ENCODE measurements at places on chromosomes 7 and 10.
A peak's percentile ranks its signal among the peaks of the same experiment; 100 is the strongest.

DNA sequence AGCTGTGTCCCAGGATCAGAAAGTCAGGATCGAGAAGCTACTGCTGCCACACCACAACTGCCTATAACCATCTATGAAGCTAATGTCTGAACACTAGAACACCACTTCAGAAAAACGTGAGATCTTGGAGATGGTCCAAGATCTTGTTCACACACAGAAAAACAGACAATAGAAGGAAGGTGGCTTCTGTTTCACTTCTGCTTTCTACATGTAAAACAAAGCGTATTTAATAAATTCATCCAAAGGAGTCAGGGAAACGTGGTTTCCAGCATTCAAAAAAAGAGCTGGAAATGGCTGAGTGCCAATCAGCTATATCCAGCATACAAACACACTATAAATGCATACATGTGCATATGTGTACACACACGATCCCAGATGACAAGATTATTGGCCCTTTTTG, 70.2 kb upstream of the CCDC71L start:
- DNase-seq = no peak

DNA sequence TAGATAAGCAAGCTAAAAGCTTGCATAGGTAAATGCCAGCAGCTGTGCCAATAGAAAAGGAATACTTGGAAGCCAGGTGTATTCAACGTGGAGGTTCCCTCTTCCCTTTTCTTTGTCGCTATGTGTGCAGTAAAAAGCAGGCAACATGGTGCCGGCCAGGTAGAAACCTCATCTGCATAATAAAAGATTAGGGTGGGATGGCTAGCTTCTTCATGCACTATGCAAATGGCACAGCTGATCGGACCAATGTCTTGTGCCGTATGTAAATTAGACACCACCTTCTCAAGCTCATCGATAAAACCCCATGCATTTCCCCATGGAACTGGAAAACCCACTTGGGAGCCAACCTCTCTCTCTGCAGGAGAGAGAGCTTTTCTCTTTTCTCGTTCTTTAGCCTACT, 150.9 kb upstream of the FOXK1 start:
- no peak for DNase-seq

DNA sequence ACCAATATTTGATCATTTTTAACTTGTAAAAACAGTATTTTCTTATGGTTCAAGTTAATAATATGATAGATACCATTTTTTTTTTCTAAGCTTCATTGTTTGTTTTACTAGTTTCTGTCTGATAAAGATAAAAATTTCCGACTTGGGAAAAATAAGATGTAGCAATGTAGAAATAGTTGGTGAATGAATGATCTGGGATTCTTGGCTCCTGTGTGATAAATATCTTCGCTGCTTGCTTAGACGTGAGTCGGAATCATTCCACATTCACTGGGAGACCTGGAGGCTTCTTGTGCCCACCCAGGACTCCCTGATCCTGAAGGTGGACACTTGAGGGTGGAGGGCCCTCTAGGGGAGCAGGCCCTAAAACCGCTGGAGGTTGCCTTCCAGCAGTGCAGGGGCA, 47.9 kb downstream of the EXOC4 start:
- no peak for DNase-seq

DNA sequence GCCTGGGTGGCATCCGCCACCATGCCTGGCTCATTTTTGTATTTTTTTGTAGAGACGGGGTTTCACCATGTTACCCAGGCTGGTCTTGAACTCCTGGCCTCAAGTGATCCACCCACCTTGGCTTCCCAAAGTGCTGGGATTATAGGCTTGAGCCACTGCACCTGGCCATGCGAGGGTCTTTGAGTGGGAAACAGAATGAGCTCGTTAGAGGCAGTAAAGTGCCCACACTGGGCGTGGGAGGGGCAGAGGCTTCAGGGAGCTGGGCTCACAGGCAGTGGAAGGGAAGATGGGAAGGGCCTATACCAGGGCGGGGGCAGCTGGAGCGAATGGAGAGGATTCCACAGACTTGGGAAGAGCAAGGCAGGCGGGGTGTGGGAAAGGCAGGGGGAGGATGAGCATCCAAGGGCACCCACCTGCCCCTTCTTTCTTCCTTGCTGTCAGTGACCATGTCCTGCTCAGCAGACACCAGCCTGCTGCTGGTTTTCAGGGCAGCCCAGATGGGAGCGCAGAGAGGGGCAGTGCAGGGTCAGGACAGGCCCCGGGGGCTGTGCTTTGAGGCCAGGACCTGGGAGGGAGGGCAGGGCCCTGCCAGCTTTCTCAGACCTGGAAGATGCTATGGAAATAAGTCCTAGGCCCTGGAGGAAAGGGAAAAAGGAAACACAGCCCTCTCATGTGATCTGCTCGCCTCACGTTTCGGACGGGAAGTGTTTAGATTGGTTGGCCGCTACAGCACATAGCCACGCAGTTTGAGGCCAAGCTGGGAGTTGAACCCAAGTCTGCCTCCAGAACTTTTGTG, 4.2 kb downstream of the FZD9 start:
- no peak for DNase-seq

GRCh38 chr10:103676058-103676785, 179.2 kb downstream of the SH3PXD2A start:
- no peak for DNase-seq

- DNase-seq = no peak
These were observed 15.6 kb upstream of the CRHR2 start for GRCh38 chr7:30697719-30698460.

- DNase-seq = no peak
These were observed 183.9 kb downstream of the HECW1 start for GRCh38 chr7:43296306-43296705.

DNA sequence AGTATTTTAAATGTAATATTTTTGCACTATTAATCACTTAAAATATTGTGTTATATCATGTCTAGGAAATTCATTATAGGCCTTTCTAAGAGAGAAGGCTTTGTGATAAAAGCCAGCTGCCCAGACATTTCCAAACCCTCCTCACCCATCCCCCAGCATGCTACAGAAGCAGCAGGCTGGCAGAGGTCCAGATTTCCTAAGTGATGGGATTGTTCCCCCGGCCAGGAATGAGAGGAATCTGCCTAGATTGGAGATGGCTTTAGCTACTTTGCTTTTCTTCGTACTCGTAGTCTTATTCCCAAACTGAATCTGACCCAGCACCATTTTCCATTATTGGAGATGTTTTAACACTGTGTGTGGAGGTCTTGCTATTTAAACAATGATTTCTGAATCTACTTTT, 29.4 kb downstream of the CDK14 start:
- DNase-seq = peak; percentile 4

- peak; percentile 53 for DNase-seq
These were observed 29.7 kb upstream of the SEC61G start for GRCh38 chr7:54788664-54789063.

DNA sequence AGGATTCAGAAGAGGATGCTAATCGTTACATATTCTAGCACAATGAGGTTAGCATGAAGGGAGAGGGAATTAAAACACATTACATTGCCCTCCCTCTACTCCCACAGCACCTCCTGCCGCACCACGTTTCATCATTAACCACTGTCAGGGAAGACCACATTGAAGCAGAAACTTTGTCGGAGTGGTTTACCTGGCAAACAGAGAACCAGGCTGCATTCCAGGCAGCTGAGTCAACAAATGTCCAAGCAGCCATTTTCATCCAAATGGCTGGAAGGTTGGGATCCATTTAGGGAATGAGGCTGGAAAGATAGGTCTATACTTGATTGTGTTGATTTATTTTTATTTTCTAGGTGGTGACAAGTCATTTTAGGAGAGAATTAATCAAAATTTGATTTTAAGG, 273.6 kb downstream of the DYNC1I1 start:
- DNase-seq = no peak
